Activated CD4-positive, alpha-beta T cell treated with anti-CD3 and anti-CD28 coated beads for 48 hours (primary cell): ENCODE measurements at places on chromosomes 11 and 22.
A peak's percentile ranks its signal among the peaks of the same experiment; 100 is the strongest.

GRCh38 chr11:944711-945470, 19.2 kb downstream of the AP2A2 start:
- no peak for DNase-seq

GRCh38 chr11:121421149-121421901, 30.8 kb upstream of the SORL1 start:
- DNase-seq, result no peak

GRCh38 chr11:131002145-131002544, 85.9 kb upstream of the SNX19 start:
- DNase-seq, result no peak

- DNase-seq, result no peak
These were observed 1.8 kb upstream of the OR5B21 start for GRCh38 chr11:58509748-58510147.

- DNase-seq, result peak; percentile 58
These were observed 28.3 kb downstream of the SLC1A2 start for GRCh38 chr11:35390737-35391682.

GRCh38 chr11:119892311-119892808, 163.4 kb upstream of the NECTIN1 start:
- DNase-seq, result no peak

- no peak for DNase-seq
These were observed 29.0 kb upstream of the RASSF10 start for GRCh38 chr11:12979928-12980689.

- no peak for DNase-seq
These were observed 52.3 kb downstream of the SIK3 start for GRCh38 chr11:117045956-117046355.

DNA sequence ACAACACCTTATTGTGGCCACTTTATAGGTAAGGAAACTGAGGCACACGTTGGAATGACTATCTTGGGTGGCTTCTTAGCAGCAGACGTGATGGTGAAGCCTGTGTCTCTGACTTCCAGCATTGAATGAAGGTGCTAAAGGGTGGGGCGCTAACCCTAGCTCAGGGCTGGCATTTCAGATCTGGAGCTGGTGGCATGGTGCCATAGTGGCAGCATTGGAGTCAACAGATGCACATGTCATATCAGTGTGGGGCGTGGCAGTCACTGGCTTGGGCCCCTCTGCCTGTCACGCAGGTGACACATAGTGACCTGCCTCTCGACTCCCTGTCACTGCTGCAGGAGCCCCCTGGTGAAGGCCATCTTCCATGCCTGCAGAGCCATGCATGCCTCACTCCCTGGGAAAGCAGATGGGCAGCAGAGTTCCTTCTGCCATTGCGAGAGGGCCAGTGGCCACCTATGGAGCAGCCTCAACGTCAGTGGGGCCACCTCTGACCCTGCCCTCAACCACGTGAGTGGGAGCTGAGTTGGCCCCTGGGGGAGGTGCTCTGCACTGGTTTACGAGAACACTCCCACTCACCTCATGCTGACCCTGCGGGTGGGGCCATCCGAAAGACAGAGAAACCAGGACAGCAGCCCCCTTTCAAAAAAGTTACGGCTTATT, 14.8 kb downstream of the SHISA8 start:
- no peak for DNase-seq

DNA sequence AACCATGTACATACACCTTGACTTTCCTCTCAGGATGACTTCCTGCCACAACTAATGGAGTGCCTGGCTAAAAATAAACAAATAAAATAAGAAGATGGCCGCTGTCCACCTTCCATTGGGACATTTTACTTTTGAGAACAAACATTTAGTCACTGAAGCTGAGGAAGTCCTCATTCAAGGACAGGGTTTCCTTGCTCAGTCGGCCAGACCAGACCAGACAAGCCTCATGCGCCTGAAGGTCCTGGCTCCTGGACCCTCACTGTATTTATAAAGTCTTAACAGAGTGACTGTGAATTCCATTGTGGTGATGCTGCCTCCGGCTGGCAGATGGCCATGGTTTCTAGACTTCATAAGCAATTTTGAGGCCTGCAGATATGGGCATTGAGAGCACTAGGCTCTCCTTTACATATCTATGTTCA, 114.5 kb downstream of the MAML2 start:
- no peak for DNase-seq

DNA sequence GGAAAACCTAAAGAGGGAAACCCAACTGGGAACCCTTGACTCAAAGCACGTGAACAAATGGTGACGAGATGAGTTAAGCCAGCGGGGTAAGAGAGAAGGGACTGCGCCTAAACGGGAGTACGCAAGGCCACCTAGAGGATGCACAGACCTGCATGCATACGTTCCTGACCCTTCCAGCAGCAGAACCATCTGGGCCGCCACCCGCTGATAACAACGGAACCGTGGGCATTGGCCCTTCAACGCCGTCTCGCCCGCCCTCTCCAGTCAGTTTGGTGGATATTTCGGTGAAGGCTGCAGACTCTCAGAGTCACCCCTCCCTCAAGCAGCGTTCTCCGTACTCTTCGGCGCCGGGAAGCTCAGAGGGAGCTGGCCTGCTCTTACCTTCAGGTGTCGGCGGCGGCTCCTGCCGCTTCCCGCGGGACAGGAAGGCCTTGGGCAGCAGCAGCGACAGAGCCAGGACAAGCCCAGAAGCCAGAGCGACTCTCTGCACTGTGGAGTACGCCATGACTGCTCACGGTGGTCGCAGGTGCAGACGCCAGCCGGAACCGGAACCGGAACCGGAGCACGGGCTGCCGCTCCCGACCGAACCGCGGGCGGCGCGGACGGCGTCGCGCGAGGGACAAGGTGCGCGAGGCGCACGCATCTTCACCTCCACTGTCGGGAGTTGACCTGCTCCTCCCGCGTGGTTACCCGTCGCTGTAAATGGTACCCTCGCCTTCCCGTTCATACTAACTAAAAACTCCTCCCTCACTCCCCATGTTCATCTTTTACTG, at the start of gene RIC3:
Gene RIC3 (minus strand): TSS at position 541 of the 773 bp plus-strand sequence. CDS start 36 bp downstream, at position 505.
- peak; percentile 70 for DNase-seq

GRCh38 chr22:49803134-49803533, 24.5 kb downstream of the BRD1 start:
- DNase-seq, result no peak
